ENCODE measurements at places on chromosomes 1 and 21.

GRCh38 chr1:183466781-183467180 is 5.5 kb upstream of the SMG7 start:
- no peak for DNase-seq

DNA sequence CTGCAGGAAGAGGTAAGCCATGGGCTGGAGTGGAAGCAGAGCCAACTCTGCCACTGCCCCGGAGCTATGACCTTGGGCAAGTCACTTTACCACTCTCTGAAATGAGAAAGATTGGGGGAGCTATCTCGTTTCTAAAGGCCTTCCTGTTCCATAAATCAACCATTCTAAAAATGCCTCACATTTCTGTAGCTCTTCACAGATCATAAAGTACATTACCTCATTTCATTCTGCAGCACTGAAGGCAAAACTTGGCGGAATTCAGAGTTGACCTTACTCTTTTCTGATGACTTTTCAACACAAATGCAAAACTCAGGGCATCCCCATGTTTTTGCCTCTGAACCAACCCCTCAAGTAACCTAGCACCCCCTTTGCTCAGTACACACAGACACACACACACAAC is 404.0 kb upstream of the NFIA start:
- no peak for DNase-seq

DNA sequence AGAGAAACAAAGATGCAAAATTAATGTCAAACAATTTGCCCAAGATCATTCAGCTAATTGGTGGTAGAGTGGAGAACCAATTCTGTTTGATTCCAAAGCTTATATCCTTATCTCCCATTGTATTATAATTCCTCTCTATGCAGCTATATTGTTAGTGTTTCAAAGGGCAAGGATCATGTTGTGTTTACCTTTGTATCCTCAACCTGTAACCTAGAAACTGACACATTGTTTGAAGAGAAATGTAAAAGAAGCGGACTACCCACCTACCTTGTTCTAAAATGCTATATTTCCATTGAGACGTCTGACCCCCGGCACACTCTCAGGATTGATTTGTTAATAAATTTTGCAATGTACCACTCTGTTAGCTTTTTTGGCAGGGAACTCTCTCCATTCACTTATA is 9.3 kb downstream of the RAVER2 start:
- DNase-seq, result no peak

- no peak for DNase-seq
Observed at GRCh38 chr21:44785620-44786335, 15.8 kb downstream of the UBE2G2 start.

DNA sequence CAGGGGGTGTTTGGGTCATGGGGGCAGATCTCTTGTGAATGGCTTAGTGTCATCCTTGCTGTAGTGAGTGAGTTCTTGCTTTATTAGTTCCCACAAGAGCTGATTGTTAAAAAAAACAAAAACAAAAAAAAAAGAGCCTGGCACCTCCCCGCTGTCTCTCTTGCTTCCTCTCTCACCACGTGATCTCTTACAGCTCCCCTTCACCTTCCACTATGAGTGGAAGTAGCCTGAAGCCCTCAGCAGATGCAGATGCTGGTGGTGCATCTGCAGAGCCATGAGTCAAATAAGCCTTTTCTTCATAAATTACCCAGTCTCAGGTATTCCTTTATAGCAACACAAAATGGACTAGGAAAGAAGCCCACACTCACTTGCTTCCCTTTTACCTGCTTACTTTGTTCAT is 17.2 kb upstream of the RGL1 start:
- no peak for DNase-seq

DNA sequence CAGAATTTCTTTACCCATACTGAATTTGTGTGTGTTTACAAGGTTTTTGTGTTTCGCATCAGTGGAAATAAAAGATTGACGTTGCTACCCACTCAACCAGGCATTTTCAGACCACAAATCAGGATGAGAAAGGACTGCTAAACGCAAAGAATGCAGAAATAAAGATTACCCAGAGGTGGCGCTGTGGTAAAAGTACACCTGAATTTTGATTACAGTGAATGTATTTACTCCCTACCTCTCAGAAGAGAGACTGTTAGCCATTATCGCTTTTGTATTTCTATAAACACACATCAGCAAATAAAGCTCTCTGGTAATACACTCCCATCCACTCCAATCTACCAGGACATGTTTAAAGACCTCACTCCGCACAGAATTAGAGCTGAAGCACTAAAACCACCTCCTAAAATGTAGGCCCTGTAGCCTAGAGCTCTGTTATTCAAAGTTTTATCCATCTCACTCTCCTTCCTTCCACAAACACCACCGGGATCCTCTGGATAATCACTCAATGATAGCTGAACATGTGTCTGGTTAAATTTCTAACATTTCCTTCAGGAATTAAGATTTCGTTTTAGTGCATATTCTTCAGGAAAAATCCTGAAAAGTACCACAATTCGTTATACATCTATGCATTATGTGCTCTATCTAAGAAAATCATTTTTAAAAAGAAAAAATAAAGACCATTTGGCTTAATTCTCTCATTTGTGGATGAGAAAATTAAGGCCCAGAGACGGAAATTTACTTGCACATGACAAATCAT is 2.5 kb upstream of the LMO4 start:
- no peak for DNase-seq

Data from NCI-H1048 (cell line).